ENCODE measurements at places on chromosomes 4 and X.

- no peak for DNase-seq
Measured at GRCh38 chr4:125187226-125188176, 127.3 kb upstream of the FAT4 start.

DNA sequence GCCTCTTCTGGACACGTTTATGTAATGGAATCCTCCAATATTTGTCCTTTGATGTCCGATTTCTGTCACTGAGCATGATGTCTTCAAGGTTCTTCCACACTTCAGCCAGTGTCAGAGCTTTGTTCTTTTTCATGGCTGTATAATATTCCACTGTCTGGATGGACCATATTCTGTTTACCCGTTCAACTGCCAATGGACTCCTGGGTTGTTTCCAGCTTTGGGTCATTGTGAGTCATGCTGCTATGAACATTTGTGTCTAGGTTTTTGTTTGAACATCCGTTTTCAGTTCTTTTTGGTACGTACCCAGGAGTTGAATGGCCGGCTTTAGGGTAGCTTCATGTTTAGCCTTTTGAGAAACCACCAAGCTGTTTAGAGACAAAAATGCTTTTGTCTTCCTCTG is 93.2 kb downstream of the SHOX start:
- DNase-seq: no peak

DNA sequence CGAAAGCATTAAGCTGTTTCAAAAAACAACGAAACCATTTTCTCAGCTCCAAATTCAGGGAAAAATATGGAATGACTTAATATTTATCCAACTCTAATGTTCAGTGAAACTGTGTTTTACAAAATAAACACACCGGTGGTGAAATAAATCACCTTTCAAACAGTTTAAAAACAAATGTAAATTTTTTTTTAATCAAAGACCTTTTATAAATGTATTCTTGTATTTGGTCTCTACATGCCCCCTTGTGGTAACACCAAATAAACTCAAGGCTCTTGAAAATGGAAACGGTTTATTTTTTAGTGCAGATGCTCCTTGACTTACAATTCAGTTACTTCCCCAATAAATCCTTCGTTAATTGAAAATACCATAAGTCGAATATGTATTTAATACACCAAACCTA is 45.8 kb upstream of the ITM2A start:
- DNase-seq: no peak

GRCh38 chrX:113804819-113805218 is 779.1 kb upstream of the HTR2C start:
- DNase-seq: no peak

- DNase-seq: no peak
Measured at GRCh38 chr4:156116991-156117390, 163.3 kb upstream of the CTSO start.

GRCh38 chr4:85774000-85774399 is 299.1 kb downstream of the ARHGAP24 start:
- DNase-seq: no peak

GRCh38 chr4:138494931-138495330 is 252.8 kb upstream of the SLC7A11 start:
- no peak for DNase-seq

GRCh38 chrX:259692-260355 is 21.4 kb upstream of the PLCXD1 start:
- DNase-seq: no peak

GRCh38 chr4:63459329-63459728 is 949.9 kb downstream of the TECRL start:
- no peak for DNase-seq

- DNase-seq: no peak
Measured at GRCh38 chr4:123507376-123507775, 110.8 kb downstream of the SPRY1 start.

DNA sequence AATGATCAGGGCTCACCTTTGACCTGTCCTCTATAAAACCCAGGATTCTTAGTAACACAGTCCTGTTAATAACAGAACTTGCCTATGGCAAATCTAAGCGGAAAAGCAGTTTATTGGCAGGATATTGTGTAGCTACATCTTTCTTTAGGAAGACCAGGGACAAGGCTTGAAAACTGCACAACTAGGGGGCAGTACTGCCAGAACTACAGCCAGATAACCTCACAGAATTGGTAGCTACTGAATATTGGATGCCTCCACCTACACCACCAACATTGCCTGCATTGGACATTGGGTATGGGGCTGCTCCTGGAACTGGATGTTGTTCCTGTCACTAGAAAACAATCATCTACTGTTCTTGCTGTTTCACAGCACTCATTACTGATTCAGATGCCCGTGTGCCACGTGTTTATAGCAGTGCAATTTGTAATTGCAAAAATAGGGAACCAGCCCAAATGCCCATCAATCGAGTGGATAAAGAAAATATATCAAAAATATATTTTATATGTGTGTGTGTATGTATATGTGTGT is 47.4 kb downstream of the REPS2 start:
- DNase-seq: no peak

DNA sequence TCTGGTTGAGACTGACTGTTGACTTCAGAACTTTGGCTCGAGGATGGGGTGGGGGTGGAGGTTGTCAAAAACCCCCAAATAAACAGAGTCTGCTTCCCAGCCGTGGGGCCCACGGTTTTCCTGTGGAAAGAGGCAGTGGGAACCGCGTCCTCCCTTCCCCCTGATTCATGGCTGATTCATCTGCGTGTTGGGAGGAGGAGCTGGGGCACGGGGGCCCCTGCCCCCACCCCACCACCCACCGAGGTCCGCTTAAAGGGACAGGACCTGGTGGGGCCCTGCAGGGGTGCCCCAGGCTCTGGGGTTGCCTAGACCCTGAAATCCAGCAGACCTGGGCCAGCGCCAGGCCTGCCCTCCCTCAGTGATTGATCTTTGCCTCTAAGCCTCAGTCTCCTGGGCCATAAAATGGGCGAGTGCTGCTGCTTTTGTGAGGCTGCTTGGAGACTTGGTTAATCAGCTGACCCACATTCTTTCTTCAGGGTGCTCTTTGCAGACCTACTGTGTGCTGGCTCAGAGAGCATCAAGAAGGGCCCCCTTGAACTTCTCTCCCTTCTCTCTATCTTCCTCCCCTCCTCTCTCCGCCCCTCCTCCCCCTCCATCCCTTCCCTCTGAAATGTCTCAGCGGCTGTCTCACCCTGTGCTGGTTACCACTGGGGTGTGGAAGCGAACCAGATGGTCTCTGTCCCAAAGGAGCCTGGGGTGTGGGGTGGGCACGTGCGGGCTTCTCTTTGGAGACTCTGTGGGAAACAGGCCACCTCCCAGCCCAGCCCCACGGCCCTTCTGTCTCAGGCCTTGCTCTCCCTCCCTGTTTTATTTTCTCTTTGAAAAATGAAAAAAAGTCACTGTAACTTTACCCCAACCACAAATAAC is 9.1 kb downstream of the HTRA3 start:
- DNase-seq: no peak

GRCh38 chr4:62816566-62816965 is 1592.7 kb downstream of the TECRL start:
- no peak for DNase-seq

GRCh38 chr4:10730019-10730418 is 45.5 kb upstream of the CLNK start:
- no peak for DNase-seq

GRCh38 chr4:166816890-166817289 is 417.4 kb downstream of the SPOCK3 start:
- no peak for DNase-seq

GRCh38 chr4:168757500-168757899 is 252.6 kb downstream of the CBR4 start:
- DNase-seq: no peak

- no peak for DNase-seq
Measured at GRCh38 chr4:83356899-83357661, 22.4 kb upstream of the HPSE start.

DNA sequence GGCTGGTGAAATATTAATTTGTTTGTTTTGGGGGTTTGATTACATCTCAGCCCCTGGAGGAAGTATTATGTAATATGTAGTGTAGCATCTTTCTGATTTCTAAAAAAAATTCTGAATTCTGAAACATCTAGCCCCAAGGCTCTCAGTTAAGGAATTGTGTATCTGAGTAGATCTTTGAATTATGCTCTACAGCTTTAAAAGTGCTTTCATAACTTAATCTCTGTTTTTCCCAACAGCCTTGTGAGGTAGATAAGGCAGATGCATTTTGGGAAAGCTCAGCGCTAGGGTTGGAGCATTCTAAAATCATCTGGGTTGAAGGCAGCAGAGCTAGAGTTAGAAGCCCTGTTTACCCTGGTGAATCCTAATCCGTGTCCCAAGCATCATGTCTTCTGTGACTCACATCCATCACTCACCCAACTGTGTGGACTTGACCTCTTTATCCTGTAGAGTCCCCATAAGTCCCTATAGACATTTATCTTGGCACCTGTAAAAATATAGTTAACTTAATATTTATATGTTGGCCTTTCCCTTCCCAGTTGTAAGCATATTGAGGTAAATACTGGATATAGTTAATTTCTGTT is 49.8 kb downstream of the FNIP2 start:
- DNase-seq: no peak

DNA sequence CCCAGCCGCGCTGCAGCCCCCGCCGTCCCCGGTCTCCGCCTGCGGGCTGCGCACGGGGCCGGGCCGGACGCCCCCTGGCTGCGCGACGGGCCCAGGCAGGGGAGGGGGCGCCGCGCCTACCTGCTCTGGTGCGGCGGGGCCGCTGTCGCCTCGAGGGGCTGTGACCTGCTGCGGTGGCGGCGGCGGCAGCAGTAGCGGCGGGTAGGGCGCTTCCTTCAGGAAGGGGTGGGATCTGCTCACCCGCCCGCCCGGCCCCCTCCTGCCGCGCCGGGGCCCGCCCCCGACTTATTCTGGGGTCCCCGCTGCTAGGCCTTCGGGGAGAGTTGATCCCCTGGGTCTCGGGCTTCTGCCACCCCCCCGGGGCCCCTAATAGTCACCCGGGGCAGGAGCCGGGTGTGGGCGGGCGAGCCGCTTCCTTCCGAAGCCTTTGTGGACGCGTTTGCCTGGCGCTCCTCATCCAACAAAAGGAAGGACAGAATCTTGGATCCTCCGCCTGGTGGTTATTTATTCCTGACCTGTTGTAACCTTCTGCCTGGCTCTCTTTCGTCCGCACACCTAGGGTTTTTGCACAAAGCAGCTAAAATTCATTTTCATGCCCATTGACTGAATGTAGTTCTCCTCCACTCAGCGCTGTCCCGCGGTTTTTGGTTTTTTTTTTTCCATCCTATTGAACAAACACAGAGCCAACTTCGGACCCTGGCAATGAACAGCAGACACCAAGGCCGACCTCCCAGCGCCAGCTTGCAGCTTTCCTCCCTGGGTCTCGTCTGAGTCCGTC is at the start of gene TMEM150C:
Gene TMEM150C, minus strand, starts transcription at position 203 of the 778 bp plus-strand sequence. CDS start 57,331 bp downstream, outside the sequence.
- no peak for DNase-seq

- no peak for DNase-seq
Measured at GRCh38 chr4:29309050-29309449, 1411.1 kb upstream of the PCDH7 start.

DNA sequence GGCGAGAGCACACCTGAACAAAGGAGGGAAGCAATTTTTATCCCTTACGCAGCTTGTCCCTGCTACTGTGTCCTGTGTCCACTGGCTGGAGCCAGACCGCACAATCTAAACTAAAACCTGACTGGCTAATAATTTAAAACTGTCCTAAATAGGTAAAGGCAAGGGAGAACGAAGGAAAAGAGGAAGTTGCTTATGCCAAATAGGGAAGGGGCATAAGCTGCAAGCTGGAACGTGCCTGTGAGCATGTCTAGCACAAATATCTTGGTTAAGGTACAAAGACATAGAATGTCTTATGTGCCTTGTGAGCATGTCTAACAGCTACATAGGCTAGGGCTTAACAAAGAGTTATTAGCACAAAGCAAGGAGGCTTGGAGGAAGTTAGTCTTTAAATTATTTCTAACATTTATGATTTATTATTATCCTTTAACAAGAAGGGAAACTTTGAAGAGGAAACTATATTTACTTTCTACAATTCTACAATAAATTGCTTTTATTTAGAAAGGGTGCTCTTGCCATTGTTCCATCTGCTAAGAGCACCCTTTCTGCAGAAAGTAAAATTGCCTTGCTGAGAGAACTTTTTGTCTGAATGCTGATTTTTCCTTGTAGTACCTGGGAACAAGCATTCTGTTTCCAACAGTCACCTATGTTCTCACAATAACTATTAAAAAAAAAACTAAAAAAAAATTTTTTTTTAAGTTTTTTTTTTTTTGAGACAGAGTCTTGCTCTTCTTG is 80.6 kb upstream of the CBR4 start:
- DNase-seq: no peak

DNA sequence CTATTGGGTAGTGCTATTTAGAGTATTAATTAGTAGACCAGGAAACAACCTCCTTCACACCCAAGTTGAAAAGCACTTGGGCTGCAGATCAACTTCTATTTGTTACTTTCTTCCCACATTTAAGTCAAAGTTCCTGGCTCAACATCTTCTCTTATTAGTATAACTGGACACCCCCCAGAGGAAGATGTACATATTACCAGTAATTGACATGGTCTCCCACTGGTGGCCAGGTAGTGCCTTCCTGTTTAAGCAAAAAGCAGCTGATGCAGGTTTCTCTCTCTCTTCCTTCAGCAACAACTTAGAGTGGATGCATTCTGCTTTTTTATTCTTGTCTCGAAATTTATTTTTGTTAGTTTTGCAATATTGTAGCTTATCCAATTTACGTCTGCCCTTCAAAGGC is 438.1 kb downstream of the GBA3 start:
- no peak for DNase-seq

DNA sequence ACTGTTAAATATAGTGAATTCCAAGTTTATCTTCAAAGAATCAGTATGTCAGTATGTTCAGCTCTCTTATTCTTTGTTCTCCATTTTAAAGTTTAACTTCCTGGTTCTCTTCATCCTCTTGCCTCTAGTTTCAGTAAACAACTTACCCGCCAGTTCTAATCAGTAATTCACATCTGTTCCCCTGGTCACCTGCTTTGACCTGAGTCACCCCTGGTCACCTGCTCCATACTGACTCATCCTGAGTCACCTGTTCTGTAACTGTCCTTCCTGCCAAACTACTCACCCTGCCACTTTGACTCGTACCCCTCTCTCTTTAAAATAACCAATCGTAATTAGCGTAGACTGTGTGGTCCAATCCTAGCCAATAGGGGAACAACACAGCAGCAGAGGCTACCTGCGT is 992.7 kb upstream of the HS3ST1 start:
- DNase-seq: no peak

DNA sequence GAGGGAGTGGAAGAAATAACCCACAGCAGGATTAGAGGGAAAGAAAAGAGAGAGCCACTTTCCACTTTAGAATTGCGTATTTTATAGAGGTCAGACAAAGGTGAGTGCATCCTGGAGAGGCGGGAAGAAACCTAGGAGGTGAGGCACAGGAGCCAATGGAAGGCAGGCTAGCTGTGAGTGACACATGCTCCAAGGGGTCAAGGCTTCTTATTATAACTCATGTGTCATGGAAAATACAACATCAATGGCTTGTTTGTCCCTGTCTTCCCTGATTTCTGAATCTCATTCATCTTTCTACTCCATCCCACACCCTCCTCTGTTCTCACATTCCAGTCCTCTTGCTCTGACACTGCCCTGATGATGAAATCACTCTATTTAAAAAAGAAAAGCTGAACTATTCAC is 14.4 kb downstream of the ANXA3 start:
- DNase-seq: no peak

DNA sequence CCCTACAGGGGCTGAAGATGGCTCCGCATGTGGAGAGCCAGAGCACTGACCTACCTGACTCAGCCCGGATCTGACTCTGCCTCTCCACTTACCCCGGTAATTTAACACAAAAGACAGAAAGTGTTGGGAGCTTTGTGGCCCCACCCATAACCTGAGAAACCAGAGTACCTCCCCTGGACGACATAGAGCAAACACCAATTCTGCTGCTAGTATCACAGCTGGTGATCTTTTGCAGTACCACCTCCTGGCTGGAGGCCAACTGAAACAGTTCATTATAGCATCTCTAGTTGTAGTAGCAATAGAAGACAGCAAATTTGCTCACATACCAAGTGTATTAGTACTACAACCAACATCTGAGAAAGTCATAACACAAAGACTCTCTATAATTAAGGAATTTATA is 443.9 kb downstream of the KLHL4 start:
- DNase-seq: no peak
